ENCODE measurements at places on chromosomes 1 and 21.

GRCh38 chr1:231485029-231485784, 43.3 kb upstream of the TSNAX start:
- no peak for DNase-seq

DNA sequence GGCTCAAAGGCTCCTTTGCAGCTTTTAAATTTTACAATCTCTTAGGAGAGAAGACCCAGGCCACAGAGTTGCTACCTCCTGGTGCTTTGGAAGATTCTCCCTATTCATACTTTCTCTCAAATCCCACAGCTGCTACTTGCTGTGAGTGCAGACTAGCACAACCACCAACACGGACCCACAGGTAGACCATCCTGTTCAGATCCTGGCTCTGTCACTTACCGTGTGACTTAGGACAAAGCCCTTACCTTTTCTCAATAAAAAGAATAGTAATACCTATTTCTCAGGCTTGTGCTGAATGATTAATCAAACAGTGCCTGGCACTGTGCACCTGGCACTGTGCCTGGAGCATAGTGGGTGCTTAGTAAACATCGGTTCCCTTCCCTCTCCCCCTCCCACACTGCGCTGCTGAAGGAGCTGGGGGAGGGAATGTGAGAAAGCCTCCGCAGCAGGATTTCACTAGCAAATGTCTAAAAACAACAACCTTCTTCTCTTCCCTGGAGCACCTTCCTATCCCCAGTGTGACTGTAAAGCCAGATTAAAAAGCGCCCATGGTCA, 81.7 kb downstream of the PGM1 start:
- no peak for DNase-seq

DNA sequence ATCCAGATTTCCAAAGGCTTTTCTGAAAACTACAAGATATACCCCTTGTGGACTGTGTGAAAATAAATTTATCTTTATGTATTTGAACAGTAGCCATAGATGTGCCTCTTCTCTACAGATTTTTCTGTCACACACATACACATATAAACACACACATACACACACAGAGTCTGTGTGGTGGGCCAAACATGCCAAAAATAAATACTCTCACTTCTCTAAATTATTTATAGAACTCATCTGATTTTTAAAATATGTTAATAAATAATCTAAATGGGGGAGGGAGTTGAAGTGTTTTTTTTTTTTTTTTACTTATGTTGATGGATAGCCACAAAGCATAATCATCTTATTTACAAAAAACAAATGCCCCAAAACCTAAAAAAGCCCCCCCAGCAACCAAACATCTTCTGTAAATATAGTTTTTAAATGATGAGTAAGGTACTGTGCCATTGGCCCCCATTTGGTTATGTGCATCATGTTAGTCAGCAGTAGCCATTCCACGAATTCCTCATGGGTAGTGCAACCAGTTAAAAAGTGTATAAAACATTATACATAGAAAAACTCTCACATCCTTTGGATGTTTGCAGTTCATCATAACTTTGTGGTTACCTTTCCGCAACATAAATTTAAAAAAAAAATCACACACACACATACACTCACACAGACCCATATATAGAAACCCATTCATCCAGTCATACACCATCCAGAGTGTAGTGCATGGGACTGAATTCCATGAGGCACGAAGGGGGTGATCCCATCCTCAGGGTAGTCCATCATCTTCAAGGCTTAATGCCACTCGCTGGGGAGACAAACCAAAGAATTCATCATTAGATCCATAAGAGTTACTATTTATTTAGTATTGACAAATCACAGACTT, 8.2 kb upstream of the MAGOH start:
- no peak for DNase-seq

- DNase-seq: no peak
Measured at GRCh38 chr1:8555582-8555981, 237.7 kb downstream of the SLC45A1 start.

DNA sequence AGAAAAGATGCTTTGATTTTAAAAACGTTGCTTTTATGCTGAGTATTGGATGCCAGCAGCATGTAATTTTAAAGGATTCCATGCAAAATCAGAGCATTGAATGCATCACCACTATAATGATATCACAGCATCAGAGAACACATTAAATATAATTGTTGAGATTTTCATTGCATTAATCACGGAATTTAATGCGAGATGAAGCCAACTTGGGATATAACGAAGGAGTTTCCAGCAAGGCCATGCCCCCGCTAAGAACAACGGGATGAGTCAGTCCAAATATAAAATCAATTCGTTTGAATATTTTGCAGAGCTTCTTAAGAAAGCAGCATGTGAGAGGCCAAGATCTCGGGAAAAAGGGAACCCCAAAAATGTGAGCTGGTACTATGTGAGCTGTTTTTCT, 423.4 kb upstream of the CHRM3 start:
- DNase-seq: no peak

DNA sequence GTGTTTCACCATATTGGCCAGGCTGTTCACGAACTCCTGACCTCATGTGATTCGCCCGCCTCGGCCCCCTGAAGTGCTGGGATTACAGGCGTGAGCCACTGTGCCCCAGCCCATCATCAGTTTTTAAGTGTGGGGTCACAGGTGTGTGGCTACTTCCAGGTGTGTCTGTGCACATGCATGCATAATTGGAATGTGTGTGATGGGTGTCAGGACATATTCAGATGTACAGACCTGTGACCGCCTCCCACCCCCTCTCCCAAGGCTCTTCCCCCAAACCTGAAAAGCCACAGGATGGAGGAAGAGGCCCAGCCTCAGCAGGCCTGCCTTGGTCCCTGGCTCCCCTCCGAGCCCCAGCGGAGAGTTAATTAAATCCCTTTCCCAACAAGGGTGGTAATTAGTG, 37.3 kb upstream of the CSF3R start:
- DNase-seq: no peak

- no peak for DNase-seq
Measured at GRCh38 chr1:209483691-209484090, 99.8 kb upstream of the CAMK1G start.

DNA sequence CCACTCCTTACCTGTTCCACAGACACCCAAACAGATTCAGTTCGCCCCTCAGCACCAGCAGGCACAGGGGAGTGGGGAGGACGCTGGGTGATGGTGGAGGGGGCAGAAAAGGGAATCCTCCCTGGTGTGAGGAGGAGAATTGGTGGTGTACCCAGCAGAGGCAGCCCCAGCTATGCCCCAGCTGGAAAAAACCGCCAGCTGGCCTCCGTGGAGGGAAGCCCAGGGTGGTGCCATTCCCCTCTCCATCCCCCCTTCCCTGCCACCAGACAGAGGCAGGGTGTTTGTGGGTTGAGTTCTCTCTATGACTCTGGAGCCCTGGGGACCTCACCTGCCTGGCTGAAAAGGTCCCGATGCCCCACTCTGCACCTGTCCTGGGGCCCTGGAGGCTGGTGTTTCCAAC, 27.9 kb downstream of the OPTC start:
- no peak for DNase-seq

DNA sequence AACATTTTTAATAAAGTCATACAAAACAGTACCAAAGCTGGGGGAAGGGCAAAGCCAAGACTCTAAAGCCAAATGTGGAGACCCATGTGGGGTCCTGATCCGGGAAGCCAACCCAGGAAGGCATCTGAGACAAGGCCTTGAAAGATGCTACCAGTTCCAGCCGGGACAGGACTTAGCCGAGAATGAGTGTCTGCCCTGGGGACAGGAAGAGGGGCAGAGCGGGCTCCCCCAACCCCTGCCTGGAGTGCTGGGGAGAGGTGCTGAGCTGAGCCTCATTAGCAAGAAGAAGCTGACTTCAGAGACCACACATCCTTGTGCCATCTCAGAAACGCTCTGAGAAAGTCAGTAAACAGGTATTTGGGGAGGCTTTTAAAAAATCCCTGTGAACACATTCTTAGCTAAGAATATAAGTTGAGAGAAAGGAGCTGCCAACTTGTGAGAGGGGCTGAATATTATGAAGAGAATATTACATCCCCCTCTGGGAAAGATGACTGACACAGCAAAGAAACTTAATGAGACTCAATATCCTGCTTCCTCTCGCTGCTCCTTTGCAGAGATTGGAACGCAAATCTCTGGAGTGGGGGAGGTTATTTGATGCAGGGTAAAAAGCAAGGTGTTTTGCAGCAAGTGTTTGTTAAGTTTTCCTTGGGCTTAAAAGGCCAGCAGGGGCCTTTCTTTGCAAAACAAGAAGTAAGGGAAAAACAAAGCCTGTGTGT, 103.3 kb upstream of the KCND3 start:
- DNase-seq: no peak

DNA sequence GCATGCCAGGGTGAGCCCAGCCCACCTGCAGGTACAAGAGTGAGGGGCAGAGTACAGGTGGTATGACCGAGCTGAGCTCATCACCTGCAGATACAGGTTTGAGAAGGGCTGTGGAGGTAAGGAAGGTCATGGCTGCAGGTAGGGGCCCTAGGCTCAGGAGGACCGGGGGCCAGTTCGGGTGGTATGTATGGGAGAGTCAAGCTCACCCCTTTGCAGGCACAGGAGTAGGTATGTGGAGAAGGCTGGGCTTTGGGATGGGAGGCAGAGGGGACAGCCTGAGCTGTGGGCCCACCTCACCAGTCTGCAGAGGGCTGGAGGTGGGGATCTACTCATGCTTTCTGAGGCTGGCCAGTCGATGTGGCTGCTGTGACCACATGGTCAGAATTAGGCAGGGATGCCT, 17.2 kb downstream of the PODN start:
- no peak for DNase-seq

GRCh38 chr1:215215846-215216245, 133.3 kb downstream of the KCNK2 start:
- DNase-seq: no peak

- no peak for DNase-seq
Measured at GRCh38 chr1:226512076-226512728, 36.4 kb upstream of the STUM start.

DNA sequence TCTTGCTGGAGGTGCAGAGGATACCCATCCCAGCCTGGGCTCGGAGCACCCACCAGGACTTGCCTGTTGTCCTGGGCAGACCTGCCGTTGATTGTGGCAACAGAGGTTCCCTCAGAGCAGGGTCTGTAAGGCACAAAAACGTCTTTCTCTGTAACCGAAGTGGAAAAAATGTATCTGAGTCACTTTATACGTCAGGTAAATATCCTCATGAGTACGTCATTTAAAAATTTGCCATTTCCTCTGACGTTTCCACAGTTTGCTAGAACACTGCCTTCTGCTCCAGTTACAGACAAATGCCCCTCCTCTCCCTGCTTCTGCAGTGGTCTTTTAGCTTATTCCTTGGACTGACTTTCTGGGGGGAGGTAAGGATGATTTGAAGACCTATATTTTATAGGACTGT, 326.8 kb downstream of the HHAT start:
- DNase-seq: no peak
